ENCODE measurements at places on chromosomes 2 and 18.

- DNase-seq: no peak
Observed at GRCh38 chr2:74017223-74017622, 32.5 kb downstream of the TET3 start.

GRCh38 chr18:35692866-35693265 lies 111.3 kb downstream of the GALNT1 start:
- no peak for DNase-seq

- DNase-seq: peak; percentile 67
Observed at GRCh38 chr18:23718731-23719130, 29.5 kb downstream of the LAMA3 start.

DNA sequence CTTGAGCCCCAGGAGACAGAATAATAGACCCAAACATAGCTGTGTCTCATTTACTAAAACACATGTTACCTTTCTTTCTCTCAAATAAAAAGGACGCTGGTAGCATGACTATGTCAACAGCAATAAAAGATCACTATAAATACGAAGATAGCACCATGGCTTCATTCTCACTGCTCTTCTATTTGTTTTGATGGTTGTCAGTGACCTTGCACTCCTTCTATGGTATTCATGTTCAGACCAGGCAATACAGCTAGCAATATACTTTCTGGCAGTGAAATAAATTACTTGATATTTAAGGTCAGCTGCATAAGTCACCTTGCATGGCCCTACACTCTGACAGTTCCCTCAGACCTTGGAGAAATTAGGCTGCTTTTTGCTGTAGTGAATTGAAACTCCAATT lies 263.2 kb upstream of the CDH7 start:
- no peak for DNase-seq

DNA sequence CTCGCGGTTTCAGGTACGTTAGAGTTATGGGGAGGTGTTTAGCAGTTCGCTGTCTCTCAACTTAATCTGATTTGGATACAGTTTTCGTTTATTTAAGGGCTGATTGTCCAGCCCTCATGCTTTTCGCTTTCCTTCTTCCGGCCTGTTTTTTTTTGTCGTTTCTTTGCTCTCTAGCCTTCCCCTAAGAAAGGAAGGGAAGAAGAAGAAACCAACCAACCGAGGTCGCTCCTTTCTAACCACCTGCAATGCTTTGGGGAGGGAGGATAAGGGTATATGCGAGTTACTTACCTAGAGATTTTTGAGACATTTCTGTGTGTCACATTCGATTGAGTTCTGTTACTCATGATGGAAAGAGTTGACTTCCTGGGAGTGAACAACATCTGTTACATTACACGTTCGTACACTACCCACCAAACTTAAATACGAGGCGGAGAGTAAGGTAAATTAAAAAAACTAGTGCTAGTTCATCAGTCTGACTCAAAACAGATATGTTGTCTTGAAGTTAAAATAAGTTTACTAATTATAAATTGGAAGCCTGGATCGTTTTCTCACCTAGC lies 918 bp downstream of the EIF5B start:
- peak; percentile 24 for DNase-seq

- no peak for DNase-seq
Observed at GRCh38 chr18:2009942-2010697, 561.2 kb downstream of the METTL4 start.

DNA sequence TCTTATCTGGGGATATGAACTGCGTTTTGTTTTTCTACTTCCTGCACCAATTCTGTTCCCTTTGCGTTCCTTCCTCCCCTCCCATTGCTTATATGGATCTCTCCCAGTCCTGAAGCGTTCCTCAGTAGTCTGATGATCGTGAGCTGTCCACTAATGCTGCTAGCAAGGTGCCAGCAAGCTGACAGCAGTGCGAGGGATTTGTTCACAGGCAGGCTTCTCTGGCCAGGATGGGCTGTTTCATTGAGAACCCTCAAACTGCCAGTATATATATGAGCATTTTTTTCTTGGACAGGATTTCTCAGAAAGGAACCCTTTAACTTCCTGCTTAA lies 40.1 kb downstream of the GTF3C3 start:
- DNase-seq: no peak

DNA sequence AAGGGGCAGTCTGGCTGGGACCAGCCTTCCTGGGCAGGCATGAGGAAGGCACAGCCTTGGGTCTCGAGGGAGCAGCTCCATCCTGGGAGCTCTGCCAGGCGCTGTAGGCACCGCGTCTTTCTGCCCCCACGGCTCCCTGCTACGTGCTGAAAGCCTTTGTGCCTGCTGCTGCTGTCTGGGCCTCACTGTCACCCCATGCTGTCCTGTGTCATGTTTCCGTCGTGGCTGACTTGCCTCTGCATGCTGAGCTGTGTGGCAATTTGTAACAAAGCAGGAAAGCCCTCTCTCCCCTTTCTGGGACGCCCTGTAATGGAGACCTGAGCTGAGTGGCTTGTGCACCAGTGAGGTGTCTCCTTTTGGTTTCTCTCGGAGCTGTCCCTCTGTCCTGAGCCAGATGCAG lies 152.5 kb downstream of the TSN start:
- no peak for DNase-seq

DNA sequence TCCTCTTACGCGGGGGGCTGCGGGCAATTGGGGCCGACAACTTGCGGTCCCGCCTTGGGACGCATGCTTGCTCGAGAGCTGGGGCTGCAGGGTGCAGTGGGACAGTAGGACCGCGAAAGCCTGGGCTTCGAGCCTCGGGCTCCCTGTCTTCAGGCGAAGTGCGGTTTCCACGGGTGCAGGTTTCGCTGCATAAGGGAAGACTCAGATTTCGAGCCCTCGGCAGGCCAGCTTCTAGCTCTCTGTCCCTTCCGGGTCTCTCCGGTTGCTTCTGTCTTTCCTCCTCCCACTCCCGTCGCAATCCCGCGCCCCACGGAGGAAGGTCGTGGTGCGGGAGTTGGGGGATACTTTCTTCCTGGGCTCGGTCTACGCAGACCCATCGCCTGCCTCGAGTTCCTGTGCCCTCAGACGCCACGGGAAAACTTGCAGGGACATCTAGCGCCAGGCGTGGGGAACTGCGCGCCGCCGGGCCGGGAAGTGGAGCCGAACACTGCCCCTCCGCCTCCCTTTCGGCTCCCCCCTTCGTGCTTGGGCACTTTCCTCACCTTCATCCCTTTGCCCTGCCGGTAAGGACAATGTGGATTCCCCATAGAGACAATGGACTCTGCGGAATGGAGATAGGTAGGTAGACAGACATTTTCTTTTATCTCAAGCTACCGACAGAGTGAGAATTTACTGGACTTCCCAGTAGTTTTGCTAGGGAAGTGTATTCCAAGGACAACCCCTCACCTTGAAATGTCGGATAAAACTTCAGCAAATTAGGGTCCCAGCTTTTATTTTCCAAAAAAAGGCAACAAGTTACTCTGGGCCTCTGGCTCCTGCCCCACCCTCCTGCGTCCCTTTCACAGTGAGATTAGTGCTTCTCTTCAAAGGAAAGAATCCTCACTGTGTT lies 4.2 kb upstream of the HOXD13 start:
- DNase-seq: peak; percentile 47

- no peak for DNase-seq
Observed at GRCh38 chr2:74041182-74041581, 56.5 kb downstream of the TET3 start.

DNA sequence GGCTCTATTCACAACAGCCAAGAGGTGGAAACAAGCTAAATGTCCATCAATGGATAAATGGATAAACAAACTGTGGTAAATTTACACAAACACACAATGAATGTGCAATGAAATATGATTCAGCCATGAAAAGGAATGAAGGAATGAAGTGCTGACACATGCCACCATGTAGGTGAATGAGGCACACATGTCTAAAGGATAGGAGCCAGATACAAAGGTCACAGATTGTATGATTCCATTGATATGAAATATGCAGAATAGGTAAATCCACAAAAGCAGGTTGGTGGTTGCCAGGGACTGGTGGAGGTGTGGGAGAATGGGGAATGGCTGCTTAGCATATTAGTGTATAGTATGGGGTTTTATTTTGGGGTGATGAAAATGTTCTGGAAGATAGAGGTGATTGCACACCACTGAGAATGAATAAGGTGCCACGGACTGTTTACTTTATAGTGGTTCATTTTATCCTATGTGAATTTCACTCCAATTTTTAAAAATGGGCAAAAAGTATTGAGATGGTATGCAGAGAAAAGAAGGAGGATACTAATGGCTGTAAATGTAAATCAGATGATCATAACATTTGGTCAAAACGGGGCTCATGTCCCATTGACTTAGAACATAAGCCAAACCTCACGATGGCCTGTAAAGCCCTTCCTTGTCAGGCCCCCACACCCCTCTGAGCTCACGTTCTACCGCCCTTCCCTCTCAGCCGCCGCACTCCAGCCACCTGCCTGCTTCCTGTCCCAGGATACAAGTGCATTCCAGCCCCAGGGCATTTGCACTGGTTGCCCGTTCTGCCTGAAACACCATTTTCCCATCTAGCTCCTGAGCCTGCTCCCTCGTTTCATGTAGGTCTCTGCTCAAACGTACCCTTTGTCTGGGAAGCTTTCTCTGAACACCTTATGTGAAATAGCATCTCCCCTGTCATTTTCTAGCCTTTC lies 165.5 kb downstream of the DDX1 start:
- DNase-seq: no peak

- DNase-seq: no peak
Observed at GRCh38 chr2:239000500-239001073, 152.7 kb downstream of the TWIST2 start.

All from M059J (cell line).